ENCODE measurements at places on chromosomes 4 and X.
A peak's percentile ranks its signal among the peaks of the same experiment; 100 is the strongest.

DNA sequence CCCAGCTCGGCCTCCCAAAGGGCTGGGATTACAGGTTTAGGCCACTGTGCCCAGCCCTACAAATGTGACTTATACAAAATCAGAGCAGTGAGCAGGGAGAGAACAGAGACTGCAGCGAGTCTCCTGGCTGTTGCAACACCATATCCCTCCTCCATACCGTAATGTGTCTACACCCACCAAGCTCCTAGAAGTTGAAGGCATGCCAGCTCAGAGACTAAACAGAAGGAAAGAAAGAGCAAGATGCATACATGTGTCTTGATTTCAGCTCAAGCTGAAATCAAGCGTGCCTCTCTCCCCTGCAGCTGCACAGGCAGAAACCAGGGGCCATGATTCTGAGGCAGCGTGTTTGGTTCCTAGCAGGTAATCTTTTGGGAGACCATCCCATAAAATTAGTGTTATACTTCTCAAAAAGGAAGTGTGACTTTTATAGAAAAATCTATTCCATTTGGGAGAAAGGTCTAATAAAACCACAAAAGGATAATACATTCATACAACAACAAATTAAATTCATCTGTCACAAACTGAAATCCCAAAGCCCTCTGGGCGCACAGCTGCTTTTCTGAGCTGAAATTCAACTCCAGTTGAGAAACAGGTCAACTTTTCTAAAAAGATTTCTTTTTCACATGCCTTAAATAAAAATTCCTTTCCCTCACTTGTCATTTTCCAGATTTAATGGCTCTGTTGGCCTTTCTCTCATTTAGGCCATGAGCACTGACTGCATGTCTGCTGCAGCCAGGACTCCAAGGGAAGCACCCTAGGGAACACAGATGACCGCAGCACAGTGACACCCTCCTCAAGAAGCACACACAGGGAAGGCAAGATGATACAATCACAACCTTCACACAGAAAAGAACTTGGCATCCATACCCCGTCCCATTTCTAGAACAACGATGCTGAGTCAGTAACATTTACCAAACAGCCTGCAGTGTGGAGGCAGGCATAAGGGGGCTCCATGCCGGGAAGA is 34.4 kb downstream of the AFAP1 start:
- DNase-seq: no peak

GRCh38 chr4:89301902-89302301 is 5.7 kb downstream of the GPRIN3 start:
- no peak for DNase-seq

GRCh38 chrX:154540897-154541535 is 5.6 kb downstream of the G6PD start:
- DNase-seq: no peak

- no peak for DNase-seq
These were observed 958 bp upstream of the UGT2B7 start for GRCh38 chr4:69095301-69095731.

DNA sequence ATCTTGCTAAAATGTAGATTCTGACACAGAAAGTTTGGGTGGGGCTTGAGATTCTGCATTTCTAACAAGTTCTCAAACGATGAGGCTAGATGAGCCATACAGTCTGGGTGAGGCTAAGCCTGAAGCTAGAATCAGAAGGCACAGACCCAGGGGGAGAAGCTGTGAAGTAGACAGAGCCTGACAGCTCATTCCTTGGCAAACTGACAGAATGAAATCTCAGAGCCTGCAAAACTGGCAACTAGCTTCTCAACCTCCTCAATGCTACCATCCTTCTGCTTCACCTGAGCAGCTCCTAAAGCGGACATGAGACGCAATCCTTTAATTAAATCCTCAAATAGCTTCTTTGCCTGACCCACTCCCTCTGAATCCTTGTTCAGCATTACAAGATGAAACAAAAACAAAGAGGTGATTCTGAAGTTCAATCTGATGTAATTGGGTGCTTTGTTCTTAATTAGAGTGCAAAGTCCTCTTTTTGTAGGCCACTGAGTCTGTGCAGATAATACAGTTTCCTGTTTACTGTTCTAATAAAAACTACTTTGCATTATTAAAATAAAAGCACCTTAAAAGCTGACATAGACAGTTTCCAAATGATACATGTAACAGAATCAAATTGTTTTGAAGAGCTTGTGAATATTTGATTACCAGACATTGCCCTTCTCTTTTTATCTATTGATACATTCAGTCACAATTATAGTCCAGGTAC is 71.0 kb upstream of the BMP2K start:
- DNase-seq: no peak

DNA sequence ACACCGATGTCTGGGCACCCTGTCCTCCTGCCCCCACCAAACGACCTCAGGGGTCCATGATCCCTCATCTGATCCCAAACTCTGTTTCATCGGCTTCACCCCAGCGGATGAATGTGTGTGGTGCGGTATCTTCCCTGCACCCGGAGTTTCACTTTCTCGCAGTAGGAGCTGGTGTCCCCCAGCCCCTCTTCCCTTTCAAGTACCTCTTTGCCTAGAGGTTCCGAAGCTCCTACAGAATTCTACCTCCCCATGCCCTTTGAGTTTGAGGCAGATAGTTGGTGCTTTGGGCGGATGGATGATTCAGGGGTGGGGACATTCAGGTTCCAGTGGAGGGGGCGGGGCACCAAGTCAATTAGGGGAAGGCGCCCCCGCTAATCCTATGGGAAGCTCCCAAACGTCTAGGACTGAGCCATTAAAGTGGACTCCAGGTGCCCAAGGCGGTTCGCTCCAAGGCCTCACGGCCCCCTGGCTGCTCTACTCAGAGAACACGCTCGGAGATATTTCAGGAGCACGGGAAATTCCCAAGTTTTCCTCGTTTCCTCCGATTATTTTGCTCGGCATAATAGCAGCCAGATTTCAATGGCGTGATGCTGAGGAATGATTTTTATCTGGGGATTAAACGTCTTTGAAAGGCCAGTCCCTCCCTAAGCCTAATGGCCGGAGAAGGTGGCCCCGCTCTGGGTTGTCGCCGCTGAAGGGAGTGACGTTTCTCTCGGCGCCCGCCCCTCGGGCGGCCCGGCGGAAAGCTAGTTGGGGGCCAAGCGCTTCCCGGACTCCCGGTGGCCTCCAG is 1.3 kb downstream of the MSX1 start:
- DNase-seq: no peak

GRCh38 chr4:40731361-40731760 is 18.4 kb upstream of the NSUN7 start:
- DNase-seq: no peak

DNA sequence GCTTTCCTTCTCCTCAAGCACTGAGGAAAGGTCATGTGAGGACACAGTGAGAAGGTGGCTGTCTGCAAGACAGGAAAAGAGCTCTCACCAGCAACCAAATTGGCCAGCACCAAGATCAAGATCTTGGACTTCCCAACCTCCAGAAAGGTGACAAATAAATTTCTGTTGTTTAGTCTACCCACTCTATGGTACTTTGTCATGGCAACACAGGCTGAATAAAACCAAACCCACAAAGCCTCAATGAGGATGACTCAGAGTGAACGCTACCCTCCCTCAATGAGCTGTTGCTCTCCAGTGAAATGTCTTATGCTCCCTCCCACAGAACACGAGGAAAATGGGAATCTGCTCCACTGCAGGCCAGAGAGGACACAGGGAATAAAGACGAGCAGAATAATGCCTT is 244.1 kb downstream of the RAB28 start:
- no peak for DNase-seq

GRCh38 chr4:86118711-86119110 is 241.1 kb downstream of the MAPK10 start:
- DNase-seq: no peak

- peak; percentile 78 for DNase-seq
These were observed 15.8 kb downstream of the ZCCHC12 start for GRCh38 chrX:118839334-118839958.

- no peak for DNase-seq
These were observed 26.6 kb downstream of the ZRSR2 start for GRCh38 chrX:15816886-15817285.

GRCh38 chr4:114752391-114753165 is 154.0 kb downstream of the UGT8 start:
- no peak for DNase-seq

DNA sequence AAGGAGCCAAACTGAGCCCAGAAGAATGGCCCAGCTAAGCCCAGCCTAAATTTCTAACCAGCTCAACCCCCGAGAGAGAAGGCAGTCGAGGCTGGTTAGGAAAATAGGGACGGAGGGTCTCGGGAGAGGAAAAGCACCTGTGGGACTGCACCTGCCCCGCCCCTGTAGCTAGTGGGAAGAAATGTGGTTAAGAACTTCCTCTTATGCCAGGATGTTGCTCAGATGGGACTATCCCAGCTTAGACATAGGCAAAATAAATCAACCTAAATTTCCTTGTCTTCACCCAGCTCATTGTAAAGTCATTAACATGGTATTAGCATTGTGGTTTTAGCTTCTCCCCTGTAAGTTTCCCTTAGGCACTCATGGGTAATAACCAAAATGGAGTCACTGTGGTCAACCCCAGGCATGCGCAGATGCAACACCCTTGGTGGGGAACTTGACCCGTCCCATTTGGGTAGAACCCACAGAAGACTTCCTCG is 86.8 kb downstream of the ZNF718 start:
- no peak for DNase-seq

GRCh38 chrX:148416931-148417330 is 83.5 kb upstream of the AFF2 start:
- no peak for DNase-seq

DNA sequence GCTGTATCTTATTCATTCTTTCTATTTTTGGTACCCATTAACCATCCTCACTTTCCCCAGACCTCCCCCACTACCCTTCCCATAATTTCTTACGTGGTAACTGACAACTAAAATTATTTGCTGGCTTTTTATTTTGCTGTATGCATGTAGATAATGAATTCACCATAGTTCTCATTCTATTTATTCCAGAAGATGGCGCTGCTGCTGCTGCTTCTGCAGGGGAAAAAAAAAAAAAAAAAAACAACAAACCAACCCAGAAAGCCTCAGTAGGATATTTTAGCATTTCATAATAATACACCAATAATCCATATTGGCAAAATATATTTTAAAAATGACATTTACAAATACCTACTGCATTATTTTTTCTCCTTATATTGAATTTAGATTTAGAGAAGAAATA is 416.6 kb upstream of the MAGEB18 start:
- no peak for DNase-seq

- peak; percentile 39 for DNase-seq
These were observed 822.1 kb upstream of the GALNTL6 start for GRCh38 chr4:170990989-170991589.

DNA sequence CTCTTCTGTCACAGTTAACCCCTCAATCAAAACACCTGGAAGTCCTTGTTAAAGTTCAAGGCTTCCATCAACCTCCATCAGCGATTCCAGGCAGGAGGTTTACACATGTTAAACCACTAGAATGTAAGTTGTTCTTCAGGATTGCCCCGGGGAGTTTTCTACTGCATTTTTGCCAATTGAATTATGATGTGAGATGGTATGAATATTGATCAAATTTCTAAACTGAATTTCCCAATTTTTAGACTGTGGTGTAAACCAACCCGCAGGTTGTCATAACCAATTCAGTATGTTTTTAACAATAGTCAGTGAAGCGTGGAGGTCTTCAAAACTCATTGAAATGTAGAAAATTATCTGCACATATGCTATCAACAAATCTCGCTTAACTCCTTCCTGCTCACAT is 21.2 kb upstream of the TENM3 start:
- no peak for DNase-seq

DNA sequence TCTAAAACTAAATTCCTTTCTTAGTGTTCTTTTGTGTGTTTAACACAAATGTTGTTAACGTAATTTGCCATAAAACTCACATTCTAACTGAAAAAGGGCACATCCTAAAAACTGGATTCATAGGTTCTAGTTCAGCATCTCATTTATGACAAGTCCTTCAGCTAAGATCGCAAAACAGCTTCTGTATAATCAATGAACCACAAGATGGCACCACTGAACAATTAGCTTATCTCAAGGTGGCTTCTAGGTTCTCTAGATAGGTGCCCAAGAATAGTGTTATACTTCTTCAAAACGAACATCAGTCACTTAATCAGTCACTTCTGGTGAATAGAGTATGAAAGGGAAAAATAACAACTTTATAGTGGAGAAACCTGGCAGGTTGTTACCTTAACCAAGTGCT is 54.3 kb downstream of the NRK start:
- DNase-seq: no peak

All from BE2C (cell line).